AG04450 (cell line): ENCODE measurements at places on chromosomes 2 and 18.

DNA sequence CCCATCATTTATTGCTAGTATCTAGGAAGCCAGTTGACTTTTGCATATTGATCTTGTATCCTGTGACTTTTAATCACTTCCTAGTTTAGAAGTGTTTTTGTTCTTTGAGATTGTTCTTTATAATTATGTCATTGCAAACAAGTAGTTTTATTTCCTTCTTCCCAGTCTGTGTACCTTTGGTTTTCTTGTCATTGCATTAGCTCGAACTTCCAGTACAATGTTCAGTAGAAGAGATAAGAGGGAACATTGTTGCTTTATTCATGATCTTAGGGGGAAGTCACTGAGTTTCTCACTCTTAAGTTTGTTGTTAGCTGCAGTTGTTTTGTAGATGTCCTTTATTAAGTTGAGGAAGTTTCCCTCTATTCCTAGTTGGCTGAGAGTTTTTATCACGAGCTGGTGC is 61.0 kb downstream of the TRAPPC12 start:
- DNase-seq, result no peak

- DNase-seq, result no peak
Observed at GRCh38 chr2:61671561-61672315, 133.6 kb upstream of the XPO1 start.

GRCh38 chr18:51361130-51361860 is 163.8 kb upstream of the MEX3C start:
- DNase-seq, result no peak

DNA sequence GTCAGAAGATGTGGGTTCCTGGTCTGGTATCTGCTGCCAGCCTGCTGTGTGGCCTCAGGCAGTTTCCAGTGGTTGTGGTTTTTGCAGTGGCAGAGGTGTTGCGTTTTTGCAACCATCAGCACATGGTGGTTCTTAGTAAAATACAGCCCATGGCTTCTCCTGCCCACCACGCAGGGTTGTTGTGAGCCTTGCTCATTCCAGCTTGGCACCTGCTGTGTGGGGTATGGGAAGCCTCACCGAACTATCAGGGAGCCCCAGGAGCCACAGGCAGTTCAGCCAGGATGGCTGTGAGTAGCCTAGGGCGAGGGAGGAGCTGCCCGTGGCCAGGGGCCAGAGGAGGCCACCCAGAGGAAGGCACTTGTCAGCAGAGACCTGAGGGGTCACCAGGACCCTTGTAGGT is 9.8 kb downstream of the ARID5A start:
- DNase-seq, result no peak

DNA sequence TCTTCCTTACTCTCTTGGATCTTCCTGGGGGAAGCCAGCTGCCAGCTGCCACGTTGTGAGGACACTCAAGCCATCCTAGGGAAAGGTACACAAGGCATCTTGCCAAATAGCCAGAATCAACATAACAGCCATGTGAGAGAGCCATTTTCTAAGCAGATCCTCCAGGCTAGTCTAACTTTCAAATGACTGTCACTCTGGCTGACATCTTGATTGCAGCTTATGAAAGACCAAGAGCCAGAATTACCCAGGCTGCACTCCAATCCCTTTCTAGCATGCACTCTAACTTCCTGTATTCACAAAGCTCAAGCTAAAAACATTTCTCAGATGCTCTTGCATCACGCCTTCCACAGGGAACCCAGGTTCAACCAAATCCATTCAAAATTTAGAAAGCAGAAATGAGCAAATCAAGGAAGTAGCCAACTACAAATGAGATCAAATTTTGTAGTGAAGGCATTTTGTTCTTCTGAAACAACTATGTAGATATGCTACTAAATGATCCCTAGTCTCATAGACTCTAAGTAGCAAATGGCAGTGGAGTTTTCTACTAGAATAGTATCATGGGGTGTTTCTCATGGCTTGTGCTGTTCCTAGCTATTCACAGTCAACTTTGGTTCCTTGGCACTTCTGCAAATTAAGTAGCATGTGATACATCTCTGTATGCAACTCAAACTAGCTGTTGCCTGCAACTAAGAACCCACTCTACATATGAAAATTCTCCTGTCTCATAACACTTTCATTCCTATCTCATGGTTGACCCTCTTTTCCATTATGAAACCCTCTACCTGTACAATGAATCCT is 281.9 kb downstream of the ZEB2 start:
- no peak for DNase-seq

GRCh38 chr2:74461187-74462053 is 3.2 kb downstream of the WBP1 start:
- no peak for DNase-seq

- DNase-seq, result no peak
Observed at GRCh38 chr2:223314811-223315210, 262.8 kb downstream of the KCNE4 start.

DNA sequence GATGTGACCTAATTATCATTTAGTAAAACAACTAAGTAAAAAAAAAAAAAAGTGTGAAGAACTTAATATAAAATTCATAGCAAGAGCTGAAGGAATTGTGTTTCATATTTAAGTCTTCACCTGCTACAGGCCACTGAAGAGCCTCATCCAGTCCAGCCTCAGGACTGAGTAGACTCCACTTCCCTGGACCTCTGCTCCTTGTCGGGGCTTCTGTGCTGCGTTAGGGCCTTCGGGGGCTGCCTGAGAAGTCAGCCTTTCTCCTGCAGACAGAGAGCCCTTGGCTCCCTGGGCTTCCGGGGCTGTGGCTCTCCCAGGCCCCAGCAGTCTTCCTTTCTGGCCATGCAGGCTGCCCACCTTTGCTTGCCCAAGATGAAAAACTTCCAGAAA is 95.5 kb downstream of the MTCL1 start:
- DNase-seq, result no peak

DNA sequence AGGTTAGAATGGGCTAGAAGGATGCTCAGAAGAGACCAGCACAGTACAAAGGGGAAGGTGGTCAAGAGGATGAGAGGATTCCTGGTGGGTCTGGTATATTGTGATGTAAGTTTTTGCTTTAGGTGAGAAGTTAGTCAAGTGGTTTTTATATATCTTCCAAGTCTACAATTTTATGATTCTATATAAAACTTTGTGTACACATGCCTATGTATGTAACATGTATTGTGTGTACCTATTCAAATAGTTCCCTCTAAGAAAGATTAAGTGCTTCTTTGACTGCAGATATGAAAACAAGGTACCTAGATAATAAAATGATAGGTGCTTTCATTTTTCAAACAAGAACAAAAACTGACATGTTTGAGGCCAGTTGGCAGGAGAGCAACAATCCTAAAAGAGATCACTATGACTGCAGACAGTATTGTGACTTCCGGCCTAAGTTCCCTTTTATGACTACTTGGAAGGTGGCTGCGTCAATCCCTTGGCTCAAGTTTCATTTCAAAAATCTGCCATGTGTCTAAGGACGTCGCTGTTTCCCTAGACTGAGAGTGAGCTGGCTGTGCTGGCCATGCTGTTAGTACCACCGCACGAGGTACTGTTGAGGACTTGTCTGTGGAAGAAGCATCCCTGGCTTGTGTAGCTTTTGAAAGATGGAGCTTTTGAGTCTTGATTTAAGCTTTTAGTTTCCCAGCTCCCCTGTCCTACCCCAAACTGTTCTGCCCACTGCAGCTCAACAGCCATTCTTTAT is 123.1 kb downstream of the PRPF40A start:
- DNase-seq, result no peak

- peak; percentile 23 for DNase-seq
Observed at GRCh38 chr2:45435316-45435715, 175.8 kb downstream of the SRBD1 start.

- DNase-seq, result no peak
Observed at GRCh38 chr18:2916184-2916583, 69.4 kb downstream of the EMILIN2 start.

- DNase-seq, result no peak
Observed at GRCh38 chr2:233476063-233476410, 90.5 kb downstream of the USP40 start.

DNA sequence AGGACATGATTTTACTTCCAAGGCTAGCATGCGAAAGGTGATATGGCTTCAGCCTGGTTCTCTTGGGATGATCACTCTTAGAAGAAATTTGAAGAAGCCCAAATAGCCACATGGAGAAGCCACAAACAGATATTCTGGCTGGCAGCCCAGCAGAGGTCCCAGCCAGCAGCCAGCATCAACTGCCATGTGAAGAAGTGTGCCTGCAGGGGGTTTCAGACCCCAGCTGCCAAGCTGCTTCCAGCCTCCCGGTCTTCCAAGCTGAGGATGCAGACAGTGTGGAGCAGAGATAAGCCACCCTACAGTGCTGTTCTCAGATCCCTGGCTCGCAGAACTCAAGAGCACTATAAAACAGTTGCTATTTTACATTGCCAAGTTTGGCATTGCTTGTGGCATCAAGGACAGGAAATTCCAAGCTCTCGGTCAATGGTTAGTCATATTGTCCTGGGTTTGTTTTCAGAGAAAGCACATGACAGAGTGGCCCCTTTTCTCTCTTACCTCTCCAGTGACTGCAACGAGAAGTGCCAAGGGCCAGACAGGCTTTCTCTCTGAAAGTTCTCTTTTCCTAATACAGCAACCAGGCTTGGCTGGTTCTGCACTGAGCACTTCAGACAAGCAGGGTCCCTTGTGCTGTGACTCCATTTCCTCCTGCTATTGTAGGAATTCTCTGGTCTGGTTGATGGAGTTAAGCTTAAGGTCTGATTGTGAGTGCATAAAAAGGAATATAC is 223.7 kb downstream of the ANKRD30B start:
- no peak for DNase-seq

DNA sequence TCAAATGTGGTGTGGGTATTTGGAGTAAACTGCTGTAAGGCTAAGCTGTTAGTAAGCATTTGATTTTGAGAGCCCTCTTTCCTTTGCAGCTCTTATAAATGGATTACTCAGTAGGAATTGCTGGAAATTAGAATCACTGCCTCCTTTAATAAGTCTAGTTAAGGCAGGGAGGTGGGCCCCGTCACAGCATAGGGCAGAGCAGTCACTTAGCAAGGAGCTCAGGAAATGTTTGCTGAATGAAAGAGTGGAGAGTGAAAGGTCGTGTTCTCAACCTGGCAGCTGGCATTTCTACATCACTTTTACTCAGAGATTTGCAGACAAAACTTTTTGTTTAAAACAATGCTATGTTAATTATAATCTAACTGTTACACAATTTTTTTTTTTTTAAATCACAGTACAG is 25.5 kb downstream of the ITGA6 start:
- no peak for DNase-seq

DNA sequence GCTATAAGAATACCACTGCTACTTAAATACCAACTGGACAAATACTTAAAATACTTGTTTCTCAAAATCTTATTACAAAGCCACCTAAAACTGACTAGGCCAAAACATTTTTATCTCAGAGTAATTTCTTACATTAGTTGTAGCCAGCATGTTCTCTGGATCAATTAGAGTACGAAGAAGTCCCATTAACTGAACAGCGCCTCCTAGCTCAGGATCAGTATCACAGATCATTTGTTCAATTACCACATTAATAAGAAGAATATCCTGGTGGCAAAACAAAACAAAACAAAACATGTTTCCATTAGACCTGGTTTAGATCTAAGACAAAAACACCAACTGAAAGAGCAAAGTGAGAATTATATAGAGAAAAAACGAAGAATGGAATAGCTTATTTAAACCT is 36.0 kb downstream of the PPP4R3B start:
- no peak for DNase-seq

DNA sequence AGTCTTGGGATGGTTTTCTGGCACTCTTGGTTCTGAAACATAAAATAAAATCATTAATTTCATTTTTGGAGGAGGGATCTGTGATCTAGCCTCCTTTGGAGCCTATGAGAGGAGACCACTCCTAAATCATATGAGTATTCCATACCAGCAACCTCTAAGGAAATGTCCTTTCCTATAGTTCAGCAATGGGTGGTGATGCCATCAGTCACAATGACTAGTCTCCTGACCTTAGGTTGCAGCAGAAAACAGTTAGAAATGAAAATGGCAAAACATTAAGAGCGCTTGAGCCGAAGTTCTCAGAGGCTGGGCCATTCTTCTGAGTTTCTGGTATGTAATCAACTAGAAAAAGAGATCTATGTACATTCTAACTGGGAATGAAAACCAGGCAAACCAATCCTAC is 56.5 kb downstream of the TMEM247 start:
- no peak for DNase-seq

GRCh38 chr2:167293172-167293781 is 405.0 kb downstream of the XIRP2 start:
- no peak for DNase-seq

DNA sequence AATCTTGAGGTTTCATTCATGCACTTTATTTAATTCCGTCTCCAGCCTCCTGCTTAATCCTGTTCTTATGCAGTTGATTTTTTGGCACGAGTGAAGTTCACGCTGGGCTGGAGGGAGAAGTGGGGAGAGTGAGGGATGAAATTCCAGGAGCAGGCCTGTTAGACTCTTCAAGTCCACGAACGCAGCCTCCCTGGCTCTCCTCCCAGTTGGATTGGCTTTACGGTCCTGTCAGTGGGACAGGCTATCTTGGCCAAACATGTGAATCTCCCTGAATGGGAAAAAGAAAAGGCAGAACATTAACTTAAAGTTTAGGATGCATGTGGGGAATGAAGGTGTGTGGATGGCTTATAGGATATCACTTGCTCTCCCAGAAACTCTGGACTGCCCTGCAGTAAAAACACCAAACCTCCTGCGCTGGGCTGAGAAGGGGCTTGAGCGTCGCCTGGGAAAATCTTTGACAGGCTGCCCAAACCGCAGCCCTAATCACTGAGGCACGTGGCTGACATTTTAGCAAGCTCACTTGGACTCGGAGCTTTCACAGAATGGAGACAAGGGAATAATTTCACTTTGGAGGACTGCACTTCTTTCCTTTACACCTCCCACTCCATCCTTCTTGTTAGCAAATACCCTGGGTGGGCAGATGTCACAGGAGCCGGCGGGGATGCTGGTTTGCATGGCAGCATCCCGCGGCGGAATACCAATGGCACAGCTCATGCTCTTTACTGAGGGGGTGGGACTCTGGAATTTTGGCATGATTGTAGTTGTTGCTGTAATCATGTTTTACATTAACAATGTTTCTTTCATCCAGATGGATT is 93.9 kb downstream of the ACKR3 start:
- no peak for DNase-seq

DNA sequence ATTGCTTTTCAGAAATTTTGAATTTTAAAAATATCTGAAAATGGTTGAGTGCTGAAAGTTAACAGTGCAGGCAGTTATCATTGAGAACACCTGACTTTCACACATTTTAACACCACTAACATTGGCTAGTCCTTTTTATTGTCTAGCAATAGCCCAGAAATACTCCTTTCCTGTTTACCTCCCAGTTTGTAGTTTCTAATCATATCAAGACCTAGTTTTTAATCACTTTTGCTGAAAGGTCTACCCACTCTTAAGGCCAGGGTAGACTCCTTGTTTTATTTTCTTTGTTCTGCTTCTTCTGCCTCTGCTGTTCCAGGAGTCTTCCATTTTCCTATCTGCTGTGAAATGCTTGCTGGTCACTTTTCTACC is 72.1 kb downstream of the UBE2E3 start:
- no peak for DNase-seq

GRCh38 chr2:126770466-126770865 is 114.5 kb downstream of the GYPC start:
- DNase-seq, result no peak
